ENCODE measurements at places on chromosomes 6 and 20. TPM values are rescaled to one million over a fixed set of nuclear protein-coding genes. Genes with fewer than 3 reads are reported as not detected.

Gene PRPH2
- total RNA-seq, result not detected

Gene DEFB132
- not detected for total RNA-seq

Gene RIMS4
- 1.4 TPM for total RNA-seq

Gene BPIFA1
- not detected for total RNA-seq

Gene ZC2HC1B
- total RNA-seq, result not detected

Measured in A549 treated with RU486 at 1 μM for 4 hours (cell line).